AG04450 (cell line): ENCODE measurements at places on chromosomes 7 and 10. TPM values are rescaled to one million over a fixed set of nuclear protein-coding genes. Genes with fewer than 3 reads are reported as not detected.

DNA sequence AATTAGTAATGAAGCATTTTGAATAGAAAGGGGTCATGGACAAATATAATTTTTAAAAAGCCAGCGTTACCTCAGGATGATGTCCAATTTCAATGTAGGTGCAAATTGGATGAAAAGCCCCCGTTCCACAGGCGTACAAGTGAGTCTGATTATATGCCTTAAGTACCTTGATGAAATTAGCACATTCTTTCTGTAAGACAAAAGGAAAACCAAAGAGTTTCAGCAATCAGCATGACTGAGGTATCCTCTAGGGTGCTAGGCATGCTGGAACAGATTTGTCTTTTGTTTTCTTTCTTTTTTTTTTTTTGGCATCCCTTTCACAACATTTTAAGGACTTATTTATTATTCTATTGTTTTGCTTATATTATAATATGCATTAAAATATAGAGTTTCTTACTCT, 84.2 kb downstream of the SEMA3A start:
- no peak for DNase-seq

GRCh38 chr10:49655099-49655498, 24.4 kb upstream of the C10orf53 start:
- DNase-seq = no peak

Gene AZGP1
- polyA plus RNA-seq = not detected in 2 replicates

- DNase-seq = no peak
Observed at GRCh38 chr7:75758491-75758890, 13.5 kb downstream of the CCL26 start.

DNA sequence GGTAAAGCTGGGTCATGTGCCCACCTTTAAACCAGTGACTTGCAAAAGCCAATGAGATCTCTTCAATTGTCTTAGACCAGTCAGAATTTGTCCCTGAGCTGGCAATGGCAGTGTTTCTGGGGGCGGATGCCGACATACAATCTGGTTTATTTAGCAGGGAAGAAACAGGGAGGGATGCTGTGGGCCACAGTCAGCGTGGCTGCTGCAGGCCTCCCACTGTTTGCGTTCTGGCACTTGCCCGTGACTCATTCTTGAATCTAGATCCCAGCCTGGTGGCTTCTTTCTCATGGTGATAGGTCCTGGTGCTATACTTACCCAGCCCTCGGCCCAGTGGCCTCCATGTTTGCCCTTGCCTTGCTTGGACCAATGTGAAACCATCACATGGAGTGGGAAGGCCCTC, 3.1 kb upstream of the CPA1 start:
- no peak for DNase-seq

Gene PLAC9
- polyA plus RNA-seq = 11.5 and 14.2 TPM in 2 replicates

DNA sequence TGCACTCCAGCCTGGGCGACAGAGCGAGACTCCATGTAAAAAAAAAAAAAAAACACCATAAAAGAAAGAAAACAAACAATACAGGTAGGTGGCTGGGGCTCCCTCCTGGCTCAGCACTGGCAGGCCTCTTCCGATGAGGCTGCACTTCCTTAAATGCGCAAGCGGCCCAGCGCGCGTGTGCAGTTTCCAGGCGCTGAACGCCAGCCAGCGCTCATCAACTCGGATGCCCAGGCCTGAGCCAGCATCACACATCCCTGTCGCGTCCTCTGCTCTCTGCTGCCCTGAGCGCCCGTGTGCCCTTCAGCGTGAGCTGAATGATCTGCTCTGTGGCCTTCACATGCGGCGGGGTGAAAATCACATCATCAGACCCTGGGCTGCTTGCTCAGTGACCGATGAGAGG, 31.8 kb downstream of the NUDT1 start:
- no peak for DNase-seq

DNA sequence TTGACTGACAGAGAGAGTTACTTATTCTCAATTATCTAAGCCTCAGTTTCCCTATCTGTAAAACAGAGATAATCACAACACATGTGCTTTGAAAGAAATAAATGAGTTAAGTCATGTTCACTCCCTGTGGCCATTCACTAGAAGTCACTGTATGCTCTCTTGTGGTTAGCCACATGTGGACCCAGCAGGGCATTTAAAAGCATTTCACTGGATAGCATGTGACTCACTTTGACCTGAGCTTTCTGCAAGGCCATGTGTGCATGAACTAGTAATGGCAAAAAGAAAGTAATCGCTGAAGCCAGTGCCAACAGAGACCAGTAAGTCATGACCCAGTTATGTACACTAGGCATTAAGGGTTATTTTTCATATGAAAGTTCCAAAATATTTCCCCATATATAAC, 557.0 kb upstream of the IGFBP3 start:
- no peak for DNase-seq

DNA sequence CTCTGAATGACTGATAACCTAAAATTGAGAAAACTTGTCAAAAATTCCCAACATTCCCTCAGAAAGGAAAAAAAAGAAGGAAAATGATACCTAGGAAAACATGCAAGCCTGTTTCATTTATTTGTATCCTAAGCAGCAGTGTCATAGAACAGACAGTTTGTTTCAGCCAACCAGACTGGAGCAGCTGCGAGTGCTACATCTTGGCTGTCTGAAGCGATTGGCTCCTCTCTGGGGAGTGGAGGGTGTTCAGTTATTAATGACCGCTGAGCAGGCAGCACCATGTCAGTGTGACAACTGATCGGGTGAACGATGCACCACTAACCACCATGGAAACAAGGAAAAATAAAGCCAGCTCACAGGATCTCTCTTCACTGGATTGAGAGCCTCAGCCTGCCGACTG, at the start of gene LRRN3:
Gene LRRN3 (plus strand): TSS at position 282 of the 400 bp plus-strand sequence. CDS start 31,646 bp downstream, outside the sequence.
- DNase-seq = no peak

- no peak for DNase-seq
Observed at GRCh38 chr10:47347303-47347675, 874 bp upstream of the RBP3 start.

Gene ANAPC16
- polyA plus RNA-seq = 51.1 and 67.0 TPM in 2 replicates

- no peak for DNase-seq
Observed at GRCh38 chr10:16195894-16196293, 240.9 kb upstream of the PTER start.

GRCh38 chr7:103889451-103889850, 100.0 kb downstream of the RELN start:
- no peak for DNase-seq

Gene HOXA6
- 1.2 and 1.3 TPM in 2 replicates for polyA plus RNA-seq

Gene FAM25G
- polyA plus RNA-seq = not detected in 2 replicates

GRCh38 chr7:158805414-158805813, 23.9 kb downstream of the ESYT2 start:
- no peak for DNase-seq

Gene SLC25A40
- polyA plus RNA-seq = 9.3 and 11.8 TPM in 2 replicates

DNA sequence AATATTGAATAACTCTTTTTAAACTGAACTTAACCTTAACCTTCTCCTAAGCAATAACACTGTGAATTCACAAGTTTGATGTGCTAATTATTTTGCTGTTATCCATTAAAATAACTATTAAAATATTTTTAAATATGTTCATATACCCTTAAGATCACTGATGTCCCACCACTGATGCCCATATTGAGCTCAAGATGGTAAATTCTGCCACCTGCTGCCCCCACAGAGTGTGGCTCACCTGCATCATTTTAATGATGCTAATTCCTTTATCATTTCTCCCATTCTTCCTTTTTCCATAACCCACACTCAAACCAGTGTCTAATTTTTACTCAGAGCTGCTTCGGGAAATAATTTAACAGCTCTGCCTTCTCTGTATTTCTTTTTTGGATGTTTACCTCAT, 82.3 kb upstream of the ARID5B start:
- no peak for DNase-seq

DNA sequence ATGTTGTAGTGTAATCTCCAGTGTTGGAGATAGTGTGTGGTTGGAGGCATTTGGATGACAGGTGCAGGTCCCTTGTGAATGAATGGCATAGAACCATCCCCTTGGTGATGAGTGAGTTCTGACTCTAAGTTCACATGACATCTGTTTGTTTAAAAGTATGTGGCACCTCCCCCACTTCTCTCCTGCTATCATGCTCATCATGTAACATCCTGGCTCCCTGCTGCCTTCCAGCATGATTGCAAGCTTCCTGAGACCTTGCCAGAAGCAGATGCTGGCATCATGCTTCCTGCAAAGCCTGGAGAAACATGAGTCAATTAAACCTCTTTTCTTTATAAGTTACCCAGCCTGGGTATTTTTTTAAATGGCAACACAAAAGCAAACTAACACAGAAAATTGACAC, 499.0 kb upstream of the SEMA3D start:
- DNase-seq = no peak

Gene NT5C2
- 94.5 and 117 TPM in 2 replicates for polyA plus RNA-seq

DNA sequence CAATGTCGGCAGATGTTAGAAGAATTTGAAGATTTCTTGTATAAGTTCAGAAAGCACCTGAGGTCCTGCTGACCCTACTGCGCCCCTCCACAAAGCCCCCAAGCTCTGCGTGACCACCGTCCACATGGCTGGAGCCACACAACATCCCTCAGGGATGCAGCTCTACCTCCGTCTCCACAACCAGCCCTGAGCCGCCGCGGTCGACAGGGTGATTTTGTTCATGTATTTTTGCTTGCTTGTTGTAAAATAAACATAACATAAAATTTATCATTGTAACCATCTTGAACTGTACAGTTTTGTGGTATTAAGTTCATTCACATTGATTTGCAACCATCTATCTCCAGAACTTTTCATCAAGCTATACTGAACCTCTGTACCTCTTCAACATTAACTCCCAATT, 50.5 kb downstream of the CPXM2 start:
- DNase-seq = no peak
